ENCODE measurements at places on chromosomes 11 and 22.

- DNase-seq, result no peak
These were observed 68.5 kb upstream of the IGLL5 start for GRCh38 chr22:22818861-22819855.

- DNase-seq, result no peak
These were observed 3.6 kb downstream of the HMOX1 start for GRCh38 chr22:35384527-35384926.

DNA sequence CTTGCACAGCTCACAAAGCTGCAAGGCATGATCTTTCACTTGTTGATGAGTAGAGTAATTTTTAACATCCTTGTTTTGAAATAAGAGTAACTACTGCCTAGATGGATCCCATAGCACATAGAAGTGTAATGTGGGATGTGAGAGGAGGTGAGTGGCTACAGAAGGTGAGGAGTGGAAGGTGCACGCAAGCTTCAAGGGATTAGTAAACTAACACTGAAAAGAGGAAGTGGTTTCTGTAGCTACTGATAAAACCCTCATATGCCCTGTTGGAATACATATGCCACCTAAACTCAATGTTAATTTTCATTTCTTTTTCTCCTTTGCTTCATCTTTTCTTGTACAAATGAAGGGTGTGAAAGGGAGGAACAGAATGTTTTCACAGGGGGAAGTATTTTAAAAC lies 22.0 kb upstream of the CTSC start:
- DNase-seq, result no peak

DNA sequence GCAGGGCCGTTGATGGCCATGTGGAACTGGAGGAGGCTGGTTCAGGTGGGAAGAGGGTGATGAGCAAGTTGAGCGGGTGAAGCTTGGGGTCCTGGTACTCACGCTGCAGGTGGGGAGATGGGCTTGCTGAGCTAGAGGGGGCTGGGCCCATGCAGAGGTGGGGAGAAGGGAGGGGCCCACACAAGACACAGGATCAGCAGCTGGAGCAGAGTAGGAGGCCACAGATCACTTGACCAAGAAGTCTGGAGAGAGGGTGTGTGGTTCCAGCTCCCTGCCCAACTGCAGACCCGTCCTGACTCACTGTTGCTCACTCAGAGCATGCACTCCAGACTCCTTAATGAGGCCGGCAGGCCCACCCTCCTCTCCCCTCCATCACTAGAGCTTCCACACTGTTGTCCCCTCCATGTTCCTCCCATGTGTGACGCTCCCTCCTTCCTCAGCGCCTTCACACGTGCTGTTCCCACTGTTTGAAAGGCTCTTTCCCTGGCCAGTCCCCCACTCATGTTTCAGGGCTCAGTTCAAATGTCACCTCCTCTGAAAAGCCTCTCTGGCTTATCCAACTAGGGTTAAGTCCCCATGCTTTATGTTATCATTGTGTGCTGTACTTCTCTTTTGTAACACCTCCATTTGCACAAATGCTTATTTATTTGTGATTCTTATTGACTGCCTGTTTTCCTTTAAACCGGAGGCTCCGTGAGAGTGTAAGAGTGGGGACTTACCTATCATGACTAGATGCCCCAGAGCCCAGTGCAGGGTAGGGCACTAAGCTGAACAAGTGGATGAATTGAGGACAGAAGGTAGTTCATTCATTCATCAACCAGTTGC lies 2.3 kb downstream of the CCDC86 start:
- DNase-seq, result no peak

GRCh38 chr22:43946384-43946667 lies 8.9 kb upstream of the SAMM50 start:
- no peak for DNase-seq

- no peak for DNase-seq
These were observed 14.5 kb downstream of the CTNND1 start for GRCh38 chr11:57776031-57776521.

GRCh38 chr11:27317751-27318150 lies 45.3 kb downstream of the CCDC34 start:
- DNase-seq, result no peak

GRCh38 chr11:103486604-103487003 lies 377.4 kb downstream of the DYNC2H1 start:
- DNase-seq, result no peak

- no peak for DNase-seq
These were observed 23.5 kb downstream of the BBOX1 start for GRCh38 chr11:27064086-27064485.

DNA sequence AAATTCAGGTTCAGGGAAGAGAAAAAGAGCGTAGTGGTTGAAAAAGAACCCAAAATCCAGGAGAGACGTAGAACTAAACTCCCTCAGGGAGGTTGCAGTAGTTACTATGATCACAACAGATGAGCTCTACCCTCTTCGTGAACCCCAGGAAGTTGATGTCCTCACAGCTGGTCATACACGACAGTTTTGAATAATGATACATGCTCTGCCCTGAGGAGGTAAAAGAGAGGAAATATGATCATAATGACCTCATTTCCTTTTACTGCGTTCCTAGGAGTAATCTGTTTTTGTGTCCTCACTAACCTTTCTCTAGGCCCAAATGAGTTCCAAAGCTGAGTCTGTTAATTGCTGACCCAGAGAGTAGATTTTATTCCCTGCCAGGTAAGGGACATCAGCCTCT lies 1.3 kb downstream of the PATE2 start:
- no peak for DNase-seq

GRCh38 chr22:35150183-35151107 lies 84.5 kb downstream of the ISX start:
- DNase-seq, result no peak

DNA sequence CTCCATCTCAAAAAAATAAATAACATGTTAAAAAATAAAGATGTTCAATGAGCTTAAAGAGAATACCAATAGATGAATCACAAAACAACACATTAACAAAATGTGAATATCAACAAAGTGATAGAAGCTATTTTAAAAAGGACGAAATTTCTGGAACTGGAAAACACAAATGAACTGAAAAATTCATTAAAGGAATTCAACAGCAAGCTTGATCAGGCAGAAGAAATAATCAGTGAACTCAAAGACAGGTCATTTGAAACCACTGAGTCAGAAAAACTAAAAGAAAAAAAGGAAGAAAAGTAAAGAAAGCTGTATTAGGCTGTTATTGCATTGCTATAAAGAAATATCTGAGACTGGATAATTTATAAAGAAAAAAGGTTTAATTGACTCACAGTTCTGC lies 7.0 kb upstream of the MTMR2 start:
- DNase-seq, result no peak

- no peak for DNase-seq
These were observed 4.9 kb downstream of the PNPLA3 start for GRCh38 chr22:43928468-43928867.

- no peak for DNase-seq
These were observed 574 bp downstream of the PRSS23 start for GRCh38 chr11:86800960-86801272.

DNA sequence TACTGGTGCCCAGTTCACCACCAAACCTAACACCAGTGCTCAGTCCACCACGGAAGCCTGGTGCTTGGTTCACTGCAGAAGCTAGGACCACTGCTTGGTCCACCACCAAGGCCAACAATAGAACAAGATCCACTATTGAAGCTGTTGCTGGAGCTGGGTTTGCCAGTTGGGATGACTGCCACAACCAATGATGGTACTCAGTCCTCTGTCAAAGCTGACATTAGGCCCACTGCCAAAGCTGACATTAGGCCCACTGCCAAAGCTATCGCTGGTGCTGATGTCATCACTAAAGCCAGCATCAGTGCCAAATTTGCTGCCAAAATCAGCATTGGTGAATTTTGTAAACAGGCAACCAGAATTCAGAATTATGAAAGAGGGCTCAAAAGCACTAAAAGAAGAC lies 1850.2 kb upstream of the RAG2 start:
- no peak for DNase-seq

GRCh38 chr11:130634961-130635473 lies 186.6 kb downstream of the ADAMTS15 start:
- DNase-seq, result no peak

DNA sequence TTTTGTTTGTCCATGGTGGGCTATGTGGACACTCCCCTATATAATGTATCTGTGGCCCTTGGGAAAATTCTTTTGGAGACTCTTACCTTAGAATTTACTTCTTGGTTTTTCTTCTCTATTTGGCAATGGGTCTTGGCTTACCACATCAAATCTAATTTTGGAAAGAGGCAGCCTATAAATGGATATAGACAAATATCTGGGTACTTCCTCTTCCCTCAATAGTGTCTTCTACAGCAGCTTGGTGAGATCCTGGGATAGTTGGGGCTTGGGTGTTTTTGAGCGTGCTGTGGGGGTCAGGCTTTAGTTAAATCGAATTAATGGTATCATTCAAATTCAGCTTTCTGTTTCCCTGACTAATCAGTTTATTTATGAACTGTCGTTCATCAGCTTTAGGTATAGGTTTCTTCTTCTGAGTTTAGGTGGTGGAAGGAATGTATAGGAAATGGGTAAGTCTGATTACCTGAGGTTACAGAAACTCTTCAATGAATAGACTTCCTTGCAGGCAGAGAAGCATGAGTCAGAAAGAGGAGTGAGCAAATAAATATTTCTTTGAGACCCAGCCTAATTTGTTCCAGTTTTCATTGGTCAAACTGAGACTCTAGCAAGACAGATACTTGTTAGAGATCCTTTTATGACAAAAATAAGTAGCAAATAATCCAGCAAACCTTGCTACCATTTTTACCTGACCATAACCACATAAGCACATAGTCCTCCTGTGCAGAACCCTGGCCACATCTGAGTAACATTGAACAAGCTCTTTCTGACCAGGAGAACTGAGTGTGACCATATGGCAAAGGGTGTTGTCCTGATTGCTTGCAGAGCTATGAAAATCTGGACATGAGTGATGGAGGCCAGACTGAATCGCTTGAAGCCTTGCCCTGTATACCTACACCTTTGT lies 68.6 kb upstream of the SORL1-AS1 start:
- DNase-seq, result no peak

DNA sequence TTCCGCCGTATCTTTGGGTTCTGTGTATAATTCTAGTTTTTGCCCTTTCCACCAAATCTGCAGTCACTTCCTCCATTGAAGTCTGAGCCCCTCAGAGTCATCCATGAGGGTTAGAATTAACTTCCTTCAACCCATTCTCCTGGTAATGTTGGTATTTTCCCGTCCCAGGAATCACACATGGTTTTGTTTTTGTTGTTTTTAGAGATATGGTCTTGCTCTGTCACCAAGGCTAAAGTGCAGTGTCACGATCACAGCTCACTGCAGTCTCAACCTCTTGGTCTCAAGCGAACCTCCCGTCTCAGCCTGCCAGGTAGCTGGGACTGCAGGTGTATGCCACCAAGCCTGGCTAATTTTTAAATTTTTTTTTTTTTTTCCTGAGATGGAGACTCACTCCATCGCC lies 18.7 kb downstream of the ZBED4 start:
- no peak for DNase-seq

GRCh38 chr11:120675171-120675570 lies 163.6 kb downstream of the GRIK4 start:
- no peak for DNase-seq

- DNase-seq, result no peak
These were observed 28.9 kb downstream of the CELSR1 start for GRCh38 chr22:46508491-46508999.

GRCh38 chr22:22074634-22075381 lies 92.2 kb upstream of the TOP3B start:
- no peak for DNase-seq

DNA sequence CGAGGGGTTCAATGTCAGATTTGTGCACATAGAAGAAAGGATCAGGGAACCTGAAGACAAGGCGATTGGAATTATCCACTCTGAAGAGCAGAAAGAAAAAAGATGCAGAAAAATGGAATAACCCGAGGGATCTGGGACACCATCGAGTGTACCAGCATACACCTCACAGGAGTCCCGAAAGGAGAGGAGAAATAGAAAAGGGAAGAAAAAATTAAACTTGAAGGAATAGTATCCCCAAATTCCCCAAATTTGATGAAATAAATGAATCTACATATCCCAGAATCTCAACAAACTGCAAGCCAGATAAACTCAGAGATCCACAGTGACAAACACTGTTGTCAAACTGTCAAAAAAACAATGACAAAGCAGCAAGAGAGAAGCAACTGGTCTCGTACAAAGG lies 21.4 kb downstream of the IL17REL start:
- DNase-seq, result no peak

DNA sequence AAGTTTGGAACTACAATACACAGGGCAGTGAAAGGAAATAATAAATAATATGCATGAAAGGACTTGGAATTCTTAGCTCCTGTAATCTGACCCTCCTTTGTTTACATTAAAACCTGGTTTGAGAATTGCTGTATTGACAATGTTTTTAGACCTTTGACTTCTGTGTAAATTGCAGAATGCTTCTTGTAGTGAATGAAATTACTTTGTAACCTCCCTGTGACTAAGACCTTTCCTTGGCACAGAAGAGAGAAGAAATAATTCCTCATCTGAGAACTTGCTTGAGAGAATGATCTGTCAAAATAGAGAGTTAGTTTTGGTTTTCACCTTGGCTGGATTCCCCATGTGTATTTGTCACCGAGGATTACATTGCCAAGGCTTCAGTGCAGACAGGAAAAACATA lies 640.0 kb upstream of the ANO5 start:
- DNase-seq, result no peak

DNA sequence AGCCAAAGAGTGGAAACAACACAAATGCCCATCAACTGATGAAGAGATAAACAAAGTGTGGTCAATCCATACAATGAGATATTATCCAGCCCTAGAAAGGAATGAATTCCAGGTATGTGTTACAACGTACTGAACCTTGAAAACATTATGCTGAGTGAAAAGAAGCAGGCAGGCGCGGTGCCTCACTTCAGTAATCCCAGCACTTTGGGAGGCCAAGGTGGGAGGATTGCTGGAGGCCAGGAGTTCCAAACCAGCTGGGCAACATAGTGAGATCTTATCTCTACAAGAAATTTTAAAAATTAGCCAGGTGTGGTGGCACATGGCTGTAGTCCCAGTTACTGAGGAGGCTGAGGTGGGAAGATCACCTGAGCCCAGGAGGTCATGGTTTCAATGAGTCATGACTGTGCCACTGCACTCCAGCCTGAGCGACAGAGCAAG lies 24.6 kb upstream of the TESMIN start:
- no peak for DNase-seq

DNA sequence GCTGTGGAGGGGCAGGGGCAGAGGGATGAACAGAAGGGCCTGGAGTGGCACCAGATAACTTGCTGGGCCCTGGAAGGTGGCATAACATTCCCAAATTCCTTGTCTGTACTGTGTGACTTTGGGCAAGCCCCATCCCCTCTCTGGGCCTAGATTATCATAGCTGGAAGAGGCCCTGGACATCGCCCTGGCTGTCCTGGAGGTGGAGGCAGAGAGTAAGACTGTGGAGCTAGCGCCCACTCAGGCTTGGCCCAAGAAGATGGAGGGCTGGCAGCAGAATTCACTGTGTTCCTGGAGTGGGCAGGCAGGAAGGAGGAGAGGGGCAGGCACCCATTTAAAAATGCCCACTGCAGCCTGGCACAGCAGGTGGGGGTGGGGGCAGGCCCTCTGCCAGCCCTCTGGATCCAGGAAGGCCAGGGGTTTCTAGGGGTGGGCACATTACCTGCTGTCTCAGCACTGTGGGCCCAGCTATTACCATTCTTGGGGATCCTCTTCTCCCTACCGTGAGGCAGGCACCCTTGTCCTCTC lies 22.6 kb downstream of the ARHGEF17 start:
- DNase-seq, result no peak

All from NCI-H1048 (cell line).